ENCODE measurements at places on chromosomes 12 and 14. TPM values are rescaled to one million over a fixed set of nuclear protein-coding genes. Genes with fewer than 3 reads are reported as not detected.

TMCC3 gene
- total RNA-seq = 5.7 TPM

DNA sequence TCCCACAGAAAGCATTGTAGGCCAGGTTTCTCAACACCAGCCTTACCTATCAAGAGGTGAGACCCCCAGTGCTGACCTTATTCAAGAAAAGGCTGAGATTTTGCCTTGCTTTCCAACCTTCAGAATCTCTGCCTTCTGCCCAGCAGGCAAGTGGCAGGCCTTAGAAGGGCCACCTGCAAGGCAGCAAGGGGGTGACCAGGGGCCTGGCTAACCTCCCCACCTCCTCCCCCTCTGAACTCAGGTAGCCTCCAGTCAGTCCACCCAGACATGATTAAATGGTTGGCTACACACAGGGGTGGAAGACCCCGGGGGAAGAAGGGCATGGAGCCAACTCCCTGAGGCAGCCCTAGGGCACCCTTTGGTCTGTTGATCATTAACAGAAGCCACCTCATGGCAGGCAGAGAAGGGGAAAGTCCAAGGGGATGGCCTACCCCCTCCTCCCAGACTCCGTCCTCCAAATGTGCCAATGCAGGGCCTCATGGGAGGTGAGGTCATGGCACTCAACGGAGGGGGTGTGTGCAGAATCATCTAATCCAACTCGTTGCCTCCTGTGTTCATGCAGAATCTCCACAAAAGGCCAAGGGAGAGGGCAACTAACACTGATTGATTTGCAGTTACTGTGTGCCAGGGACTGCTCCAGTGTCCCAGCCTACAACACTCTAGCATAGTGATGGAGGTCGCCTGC lies 8.5 kb downstream of the ZFP36L1 start:
- peaks cover 1% of the 10 kb centered on the region for H3K4me1 ChIP-seq
- no peak overlapping the region for H3K27ac ChIP-seq
- H3K4me3 ChIP-seq = no peak overlapping the region
- H3K36me3 ChIP-seq = no peaks in the 10 kb centered on the region
- H3K27me3 ChIP-seq = peaks cover 1% of the 10 kb centered on the region

GRCh38 chr14:75042035-75042434 lies 9.2 kb downstream of the MLH3 start:
- H3K27ac ChIP-seq = no peak overlapping the region
- DNase-seq = peak; percentile 32
- H3K4me3 ChIP-seq = no peak overlapping the region
- H3K4me1 ChIP-seq = peaks cover 3% of the 10 kb centered on the region
- H3K27me3 ChIP-seq = no peaks in the 10 kb centered on the region

NYNRIN gene
- 33.5 TPM for total RNA-seq

- no peak for DNase-seq
- H3K4me3 ChIP-seq = peak overlapping the region; percentile 91
These were observed 411 bp upstream of the DCAF4 start for GRCh38 chr14:72925815-72926291.

- no peak overlapping the region for H3K27ac ChIP-seq
- no peak overlapping the region for H3K4me3 ChIP-seq
- no peak for DNase-seq
- no peaks in the 10 kb centered on the region for H3K36me3 ChIP-seq
- H3K4me1 ChIP-seq = no peaks in the 10 kb centered on the region
These were observed 71.8 kb upstream of the MAX start for GRCh38 chr14:65173973-65174693.

DNA sequence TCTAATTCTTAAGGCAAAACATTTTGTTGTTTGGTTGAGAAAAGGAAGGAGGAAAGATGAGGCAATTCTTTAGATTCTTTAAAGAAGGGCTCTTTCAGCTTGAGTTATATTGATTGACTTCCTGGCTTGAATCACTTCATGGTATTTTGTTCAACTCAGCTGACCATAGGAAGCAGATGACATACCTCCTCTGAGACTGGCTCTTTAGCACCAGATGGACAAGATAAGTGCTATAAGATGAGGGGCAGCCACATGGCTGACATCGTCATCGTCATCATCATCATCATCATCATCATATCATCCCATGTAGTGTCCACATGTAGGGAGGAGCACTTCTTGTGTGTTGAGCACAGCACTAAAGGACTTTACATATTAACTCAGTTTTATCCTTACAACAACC lies 81.3 kb downstream of the SSPN start:
- H3K36me3 ChIP-seq = peaks cover 6% of the 10 kb centered on the region
- peaks cover 2% of the 10 kb centered on the region for H3K27me3 ChIP-seq

KRR1 gene
- 57.7 TPM for total RNA-seq

INHBE gene
- 18.0 TPM for total RNA-seq

DNA sequence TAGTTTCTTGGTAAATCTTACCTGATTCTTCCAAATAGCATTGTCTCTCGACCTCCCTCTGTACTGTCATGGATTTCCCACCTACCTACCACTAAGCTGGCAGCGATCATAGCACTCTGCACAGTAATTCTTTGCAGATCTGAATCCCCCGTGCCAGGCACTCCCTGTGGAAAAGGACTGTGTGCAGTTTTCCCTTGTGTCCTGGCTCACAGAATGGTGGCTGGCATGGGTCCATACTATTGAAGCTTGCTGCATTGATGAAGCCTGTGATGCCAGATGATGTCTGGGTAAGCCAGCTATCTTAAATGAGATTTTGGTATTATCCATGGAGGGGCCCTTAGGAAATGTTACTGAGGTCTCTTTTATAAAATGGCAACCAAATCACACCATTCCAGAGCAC lies 135.7 kb downstream of the RPAP3 start:
- no peaks in the 10 kb centered on the region for H3K36me3 ChIP-seq
- no peak overlapping the region for H3K4me3 ChIP-seq
- H3K27me3 ChIP-seq = no peaks in the 10 kb centered on the region
- H3K27ac ChIP-seq = no peak overlapping the region
- H3K4me1 ChIP-seq = no peaks in the 10 kb centered on the region

- peak overlapping the region; percentile 19 for H3K27ac ChIP-seq
- H3K27me3 ChIP-seq = peaks cover 3% of the 10 kb centered on the region
- no peak for DNase-seq
These were observed 99.3 kb downstream of the HECTD4 start for GRCh38 chr12:112282920-112283319.

- peaks cover 2% of the 10 kb centered on the region for H3K27me3 ChIP-seq
- H3K4me3 ChIP-seq = no peak overlapping the region
- H3K27ac ChIP-seq = no peak overlapping the region
- no peak for DNase-seq
- H3K4me1 ChIP-seq = peaks cover 16% of the 10 kb centered on the region
These were observed 248.1 kb downstream of the CACNA1C start for GRCh38 chr12:2300886-2301285.

GRCh38 chr12:64293654-64294364 lies 71.7 kb upstream of the KICS2 start:
- no peaks in the 10 kb centered on the region for H3K27me3 ChIP-seq
- H3K36me3 ChIP-seq = no peaks in the 10 kb centered on the region
- DNase-seq = no peak
- H3K4me1 ChIP-seq = no peaks in the 10 kb centered on the region

DNA sequence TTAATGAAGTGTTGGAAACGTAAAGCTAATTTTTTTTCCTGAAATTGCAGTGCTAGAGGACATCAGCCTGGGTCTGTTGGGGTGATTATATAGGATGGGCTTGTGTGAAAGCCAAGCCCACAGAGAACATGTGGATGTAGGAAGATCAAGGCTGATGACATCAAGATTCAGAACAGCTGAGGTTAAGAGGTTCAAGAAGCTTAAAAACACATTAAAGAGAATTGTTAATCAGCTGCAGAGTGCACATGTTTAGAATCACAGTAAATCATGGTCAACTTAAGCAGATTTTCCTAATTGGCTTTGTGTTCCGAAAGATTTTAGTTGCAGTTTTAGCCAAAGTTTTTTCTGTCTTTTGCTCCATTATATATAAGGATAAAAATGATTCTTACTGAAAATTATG lies 87.9 kb upstream of the PRICKLE1 start:
- no peak overlapping the region for H3K27ac ChIP-seq
- no peak overlapping the region for H3K4me3 ChIP-seq
- no peak for DNase-seq

GRCh38 chr14:91229743-91230200 lies 14.7 kb downstream of the GPR68 start:
- no peak overlapping the region for H3K27ac ChIP-seq
- H3K4me1 ChIP-seq = no peaks in the 10 kb centered on the region
- DNase-seq = no peak
- H3K4me3 ChIP-seq = no peak overlapping the region

- no peaks in the 10 kb centered on the region for H3K27me3 ChIP-seq
- DNase-seq = no peak
- H3K4me1 ChIP-seq = no peaks in the 10 kb centered on the region
- peaks cover 1% of the 10 kb centered on the region for H3K36me3 ChIP-seq
These were observed 305.2 kb upstream of the FOXG1 start for GRCh38 chr14:28461389-28461788.

IL31 gene
- total RNA-seq = not detected

DNA sequence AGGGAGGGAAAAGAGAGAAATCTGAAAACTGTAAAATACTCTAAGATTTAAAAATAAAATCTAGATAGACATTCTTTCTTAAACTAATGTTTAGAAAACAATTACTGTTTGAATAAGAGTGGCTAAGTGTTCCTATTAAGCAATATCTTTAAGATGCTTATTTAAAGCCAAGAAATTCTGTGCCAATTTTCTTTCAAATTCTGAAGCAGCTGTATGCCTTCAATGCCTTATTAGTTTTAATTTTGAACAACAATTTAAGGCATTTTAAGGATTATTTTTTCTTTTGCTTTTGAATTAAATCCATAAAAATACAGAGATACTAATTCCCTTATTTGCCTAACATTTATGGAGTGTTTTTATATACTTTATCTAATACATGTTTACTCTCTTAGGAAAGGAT lies 50.3 kb upstream of the KITLG start:
- H3K36me3 ChIP-seq = no peaks in the 10 kb centered on the region
- no peak for DNase-seq
- peaks cover 2% of the 10 kb centered on the region for H3K4me1 ChIP-seq
- H3K27ac ChIP-seq = no peak overlapping the region
- peaks cover 1% of the 10 kb centered on the region for H3K27me3 ChIP-seq

NRXN3 gene
- 1.2 TPM for total RNA-seq

- H3K27ac ChIP-seq = no peak overlapping the region
- no peak for DNase-seq
- peaks cover 26% of the 10 kb centered on the region for H3K4me1 ChIP-seq
- H3K36me3 ChIP-seq = no peaks in the 10 kb centered on the region
- H3K27me3 ChIP-seq = peaks cover 4% of the 10 kb centered on the region
- no peak overlapping the region for H3K4me3 ChIP-seq
These were observed 7.4 kb downstream of the LRP1 start for GRCh38 chr12:57135527-57136326.

- H3K36me3 ChIP-seq = no peaks in the 10 kb centered on the region
- H3K27ac ChIP-seq = no peak overlapping the region
- H3K27me3 ChIP-seq = no peaks in the 10 kb centered on the region
- DNase-seq = no peak
- H3K4me3 ChIP-seq = no peak overlapping the region
- H3K4me1 ChIP-seq = no peaks in the 10 kb centered on the region
These were observed 2.7 kb downstream of the MYO1A start for GRCh38 chr12:57046947-57047890.

DNA sequence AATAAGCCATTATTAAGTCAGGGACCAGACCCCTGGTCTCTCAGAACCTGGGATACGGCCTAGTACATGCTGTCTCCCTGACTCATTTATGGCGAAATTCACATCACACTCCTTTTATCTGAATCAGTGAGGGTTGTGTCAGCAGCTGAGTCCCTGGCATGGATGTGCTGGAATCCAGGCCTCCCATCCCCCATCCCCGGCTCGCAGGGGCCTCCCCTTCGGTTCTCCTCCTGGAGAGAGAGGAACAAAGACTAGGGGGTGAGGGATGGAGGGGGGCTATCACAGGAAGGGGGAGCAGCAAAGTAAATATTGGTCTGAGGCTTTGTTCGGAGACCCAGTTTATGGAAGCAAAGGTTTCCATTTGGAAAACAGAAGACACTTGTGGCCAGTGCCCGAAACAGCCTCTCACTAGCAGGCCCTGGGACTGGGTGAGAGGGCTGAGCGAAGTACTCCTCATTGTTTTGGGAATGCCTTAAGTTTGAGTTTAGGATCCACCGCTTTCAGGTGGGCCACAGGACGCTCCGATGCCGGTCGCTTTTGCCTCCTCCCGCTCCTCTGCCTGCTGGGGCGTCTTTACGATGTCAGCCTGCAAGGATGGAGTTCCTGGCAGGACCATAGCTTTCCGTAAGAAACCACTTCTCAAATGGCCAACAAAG lies 145.0 kb downstream of the PRKCH start:
- H3K36me3 ChIP-seq = no peaks in the 10 kb centered on the region
- H3K4me3 ChIP-seq = no peak overlapping the region
- peaks cover 24% of the 10 kb centered on the region for H3K4me1 ChIP-seq
- DNase-seq = no peak
- no peak overlapping the region for H3K27ac ChIP-seq

GRCh38 chr14:104076743-104077142 lies 8.8 kb upstream of the ASPG start:
- H3K36me3 ChIP-seq = peaks cover 8% of the 10 kb centered on the region
- no peaks in the 10 kb centered on the region for H3K27me3 ChIP-seq
- no peak for DNase-seq
- no peak overlapping the region for H3K27ac ChIP-seq
- no peaks in the 10 kb centered on the region for H3K4me1 ChIP-seq

EFS gene
- total RNA-seq = 90.4 TPM

DCN gene
- not detected for total RNA-seq

Measured in glutamatergic neuron (in vitro differentiated cells).